ENCODE measurements at places on chromosomes 7 and 10. TPM values are rescaled to one million over a fixed set of nuclear protein-coding genes. Genes with fewer than 3 reads are reported as not detected.

The PTN gene
- 183 TPM for total RNA-seq

The PRPS1L1 gene
- total RNA-seq, result not detected

DNA sequence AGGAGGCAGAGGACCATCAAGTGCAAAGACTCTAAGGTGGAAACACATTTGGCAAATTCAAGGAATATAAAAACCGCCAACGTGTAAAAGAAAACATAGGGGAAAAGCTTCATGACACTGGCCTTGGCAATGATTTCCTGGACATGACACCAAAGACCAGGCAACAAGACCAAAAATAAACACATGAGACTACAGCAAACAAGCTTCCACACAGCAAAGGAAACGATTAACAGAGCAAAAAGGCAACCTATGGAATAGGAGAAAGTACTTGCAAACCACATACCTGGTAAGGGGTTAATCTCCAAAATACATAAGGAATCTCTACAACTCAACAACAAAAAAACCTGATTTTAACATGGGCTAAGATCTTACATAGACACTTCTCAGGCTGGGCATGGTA lies 3.5 kb downstream of the GSTO1 start:
- peaks cover 17% of the 10 kb centered on the region for H3K36me3 ChIP-seq
- no peak for DNase-seq
- H3K4me1 ChIP-seq, result peaks cover 40% of the 10 kb centered on the region
- H3K4me3 ChIP-seq, result no peak overlapping the region
- H3K27ac ChIP-seq, result no peak overlapping the region

The NACAD gene
- total RNA-seq, result 1.2 TPM

The IL6 gene
- total RNA-seq, result not detected

DNA sequence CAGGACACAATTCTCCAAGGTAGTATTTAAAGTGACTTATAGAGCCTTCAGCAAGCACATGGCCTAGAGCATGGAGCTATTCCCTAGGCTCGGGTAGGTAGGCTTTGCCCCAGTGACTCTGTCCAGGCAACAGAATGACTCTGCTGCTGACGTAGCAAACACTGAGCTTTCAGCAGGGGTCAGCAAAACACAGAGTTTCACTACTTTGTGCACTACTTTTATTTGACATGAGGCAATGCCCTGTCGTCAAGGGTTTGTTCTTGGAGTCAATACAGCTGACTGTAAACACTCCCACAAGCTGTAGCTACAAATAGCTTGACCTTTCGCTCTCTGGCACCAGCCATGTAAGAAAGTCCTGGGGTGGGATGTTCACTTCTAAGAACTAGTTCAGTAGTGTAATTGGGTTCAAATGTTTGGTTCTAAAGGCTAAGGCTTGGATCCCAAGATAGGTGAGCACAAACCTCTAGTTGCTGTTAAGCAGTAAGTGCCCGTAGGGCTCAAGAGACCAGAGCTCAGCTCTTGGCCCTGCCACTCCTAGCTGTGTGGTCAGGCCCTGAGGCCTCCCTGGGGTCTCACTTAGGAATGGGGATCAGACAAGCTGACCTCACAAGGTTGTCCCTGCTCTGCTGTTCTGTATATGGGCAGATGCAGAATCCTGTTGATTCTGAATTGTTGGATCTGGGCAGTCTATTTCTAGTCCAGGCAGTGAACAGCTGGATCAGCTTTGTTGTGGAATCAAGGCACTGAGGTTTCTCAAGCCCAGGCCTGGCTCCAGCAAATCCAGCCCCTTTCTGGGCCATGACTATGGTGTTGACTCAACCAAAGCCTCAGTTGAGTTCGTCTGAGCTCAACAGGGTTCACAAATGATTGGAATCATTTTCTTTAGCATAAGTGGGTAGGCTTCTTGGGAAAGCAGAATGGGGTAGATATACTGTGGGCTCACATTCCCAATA lies 10.7 kb downstream of the NODAL start:
- peak; percentile 93 for DNase-seq
- H3K4me3 ChIP-seq, result no peak overlapping the region
- H3K4me1 ChIP-seq, result peaks cover 16% of the 10 kb centered on the region
- H3K27ac ChIP-seq, result peak overlapping the region; percentile 86
- no peaks in the 10 kb centered on the region for H3K27me3 ChIP-seq

- H3K27ac ChIP-seq, result no peak overlapping the region
- no peak for DNase-seq
- no peak overlapping the region for H3K4me3 ChIP-seq
- no peaks in the 10 kb centered on the region for H3K27me3 ChIP-seq
Observed at GRCh38 chr7:139060695-139061237, 24.9 kb upstream of the ZC3HAV1L start.

DNA sequence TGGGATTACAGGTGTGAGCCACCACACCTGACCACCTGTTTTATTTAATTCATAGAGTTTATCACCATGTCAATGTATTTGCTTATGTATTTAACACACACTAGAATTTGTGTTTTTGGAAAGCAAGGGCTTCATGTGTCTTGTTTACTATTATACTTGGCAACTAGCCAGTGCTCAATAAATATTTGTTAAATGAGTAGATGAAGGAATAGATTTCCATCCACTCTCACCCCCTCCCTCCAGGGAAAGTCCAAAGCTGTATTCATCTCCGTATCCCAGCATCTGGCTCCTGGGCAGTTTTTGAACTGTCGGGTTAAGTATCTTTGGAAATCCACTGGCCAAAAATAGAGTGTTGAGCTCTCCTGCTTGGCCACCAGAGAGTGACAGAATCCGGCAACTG lies 4.6 kb upstream of the RADIL start:
- no peaks in the 10 kb centered on the region for H3K36me3 ChIP-seq
- no peak for DNase-seq
- H3K27ac ChIP-seq, result no peak overlapping the region
- H3K4me3 ChIP-seq, result no peak overlapping the region
- no peaks in the 10 kb centered on the region for H3K27me3 ChIP-seq

- peak; percentile 28 for DNase-seq
- no peaks in the 10 kb centered on the region for H3K36me3 ChIP-seq
- H3K4me3 ChIP-seq, result no peak overlapping the region
- no peaks in the 10 kb centered on the region for H3K27me3 ChIP-seq
- H3K27ac ChIP-seq, result no peak overlapping the region
Observed at GRCh38 chr7:77330169-77330882, 85.8 kb downstream of the GSAP start.

- H3K36me3 ChIP-seq, result no peaks in the 10 kb centered on the region
- peak; percentile 93 for DNase-seq
- H3K27me3 ChIP-seq, result no peaks in the 10 kb centered on the region
- H3K4me1 ChIP-seq, result no peaks in the 10 kb centered on the region
- no peak overlapping the region for H3K4me3 ChIP-seq
Observed at GRCh38 chr7:131011976-131012375, 278.0 kb upstream of the KLF14 start.

DNA sequence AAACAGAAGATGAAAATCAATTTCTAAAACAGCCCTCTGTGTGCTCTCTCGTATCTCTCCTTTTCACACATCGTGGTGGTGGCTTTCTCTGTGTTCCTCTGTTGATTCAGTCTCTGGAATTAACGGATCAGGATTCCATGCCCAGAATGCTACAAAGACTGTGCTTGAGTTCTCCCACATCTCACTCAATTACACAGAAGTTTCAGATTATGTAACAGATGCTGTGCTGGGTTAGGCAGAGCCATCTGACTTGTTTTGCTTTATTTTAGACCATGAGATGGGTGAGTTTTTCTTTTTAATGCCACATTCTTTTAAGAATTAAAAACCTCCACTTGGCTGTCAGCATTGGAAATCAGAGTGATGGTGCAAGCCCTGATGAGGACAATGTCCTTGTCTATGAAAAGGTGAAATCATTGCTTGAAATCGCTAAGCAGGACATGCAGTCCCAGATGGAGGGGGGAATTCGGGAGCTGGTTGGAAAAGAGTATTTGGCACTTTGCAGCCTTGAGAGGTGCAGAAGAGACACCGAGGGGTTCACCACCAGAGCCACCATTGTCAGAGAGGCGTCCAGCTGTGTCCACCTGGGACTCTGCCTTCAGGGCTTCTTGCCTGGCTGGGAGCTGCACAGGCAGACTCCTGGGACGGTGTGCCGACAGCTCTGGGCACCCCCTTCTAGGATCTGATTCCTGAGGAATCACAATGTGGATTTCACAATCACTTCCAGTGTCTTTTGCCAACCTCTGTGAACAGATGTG lies 80.4 kb downstream of the EGFR start:
- no peak for DNase-seq
- H3K36me3 ChIP-seq, result no peaks in the 10 kb centered on the region
- H3K27ac ChIP-seq, result no peak overlapping the region
- no peaks in the 10 kb centered on the region for H3K27me3 ChIP-seq

Data from cardiac muscle cell (in vitro differentiated cells and primary cell).